ENCODE measurements at places on chromosomes 6 and 20. TPM values are rescaled to one million over a fixed set of nuclear protein-coding genes. Genes with fewer than 3 reads are reported as not detected.

TRIM38 gene
- 10.3 TPM for total RNA-seq

LY6G5C gene
- total RNA-seq: 2.2 TPM

FAXC gene
- total RNA-seq: 0.75 TPM

XPO5 gene
- 17.2 TPM for total RNA-seq

GRCh38 chr20:57774111-57774880 is 64.5 kb upstream of the PMEPA1 start:
- no peak for DNase-seq

DNA sequence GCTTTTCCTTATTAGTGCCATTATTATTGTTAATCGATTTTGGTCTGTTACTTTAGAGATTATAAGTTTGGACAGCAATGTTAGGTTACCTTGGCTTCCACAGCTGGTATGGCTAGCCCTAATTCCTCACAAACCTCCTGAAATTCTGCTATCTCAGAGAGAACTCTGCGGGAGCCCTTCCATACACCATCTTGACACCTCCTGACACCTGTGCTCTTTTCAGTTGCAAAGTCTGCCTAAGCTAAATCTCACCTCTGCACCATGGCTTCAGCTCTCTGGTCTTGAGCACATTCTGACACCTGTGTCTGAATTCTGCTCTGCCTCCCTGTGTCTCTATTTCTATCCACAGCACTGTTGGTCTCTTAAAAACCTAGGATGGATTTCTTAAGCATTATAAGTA is 106.5 kb downstream of the DCDC2 start:
- no peak for DNase-seq

GRCh38 chr6:82493467-82493866 is 129.8 kb downstream of the TPBG start:
- DNase-seq: no peak

- DNase-seq: no peak
These were observed 84.5 kb upstream of the RALGAPA2 start for GRCh38 chr20:20796766-20797440.

GRCh38 chr6:391559-392440 is at the start of gene IRF4:
Gene IRF4 (plus strand): TSS chr6:391752. CDS start chr6:393153, 1,401 bp downstream.
- peak; percentile 73 for DNase-seq

- no peak for DNase-seq
These were observed 648.3 kb upstream of the ADGRB3 start for GRCh38 chr6:67986694-67987232.

DNA sequence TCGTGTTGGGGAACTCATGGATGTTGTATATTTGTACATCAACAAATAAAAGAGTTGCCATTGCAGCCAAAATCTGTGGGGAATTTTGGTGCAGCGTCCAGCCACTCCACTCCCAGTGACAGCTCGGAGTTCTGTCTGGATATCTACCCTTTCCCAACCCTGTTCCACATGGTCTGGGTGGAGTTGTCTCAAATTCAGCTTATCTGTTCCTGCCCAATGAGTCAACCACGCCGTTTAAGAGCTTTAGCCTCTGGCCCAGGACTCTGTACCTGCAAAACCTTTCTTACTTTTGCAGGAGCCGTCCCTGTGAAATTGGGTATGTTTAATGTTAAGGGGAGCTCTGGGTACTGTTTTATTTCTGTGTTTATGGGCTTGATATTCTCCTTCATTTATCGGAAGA is 33.9 kb upstream of the OVOL2 start:
- no peak for DNase-seq

GRCh38 chr20:49534255-49534712 is 33.7 kb downstream of the PTGIS start:
- DNase-seq: peak; percentile 52

DNA sequence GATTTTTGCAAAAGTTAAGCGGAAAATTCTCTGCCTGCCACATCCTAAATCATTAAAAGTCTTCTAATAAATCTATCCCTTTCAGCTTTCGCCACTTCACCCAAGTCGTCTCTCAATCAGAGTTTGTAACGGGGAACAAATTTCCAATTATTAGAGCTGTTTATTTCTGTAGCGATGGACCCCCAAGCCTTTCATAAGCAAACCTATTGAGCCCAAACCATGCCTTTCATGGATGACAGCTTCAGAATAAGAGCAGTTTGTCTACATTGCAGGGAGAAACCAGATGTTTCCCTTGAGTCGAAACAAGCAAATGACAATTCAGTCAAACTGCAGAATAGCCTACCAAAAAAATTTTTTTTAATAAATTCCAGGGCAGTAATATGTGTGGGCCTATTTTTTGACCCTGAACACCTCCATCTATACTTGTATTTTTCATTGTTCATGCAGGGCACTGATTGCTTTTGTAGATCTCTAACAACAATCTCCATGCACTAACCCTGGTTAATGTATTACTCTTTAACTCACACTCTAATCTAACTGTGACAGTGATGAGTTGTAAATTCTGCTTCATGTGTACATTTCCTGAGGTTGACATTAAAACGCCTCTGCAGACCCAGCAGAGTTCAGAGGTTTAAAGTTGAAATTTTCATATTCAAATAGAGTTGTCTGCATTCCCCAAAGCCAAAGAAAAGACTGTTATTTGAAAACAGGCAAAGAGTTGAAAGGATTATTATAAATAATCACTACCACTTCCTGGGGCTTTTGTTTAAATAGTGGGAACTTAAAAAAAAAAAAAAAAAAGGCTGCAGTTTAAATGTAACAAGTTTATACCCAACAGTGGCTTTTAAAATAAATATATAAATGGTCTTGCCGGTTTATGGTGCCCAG is 64.5 kb downstream of the ATP9A start:
- no peak for DNase-seq

GRCh38 chr6:150153905-150154492 is 11.2 kb downstream of the PPP1R14C start:
- DNase-seq: no peak

GRCh38 chr6:49653942-49654341 is 17.3 kb upstream of the RHAG start:
- DNase-seq: no peak
